ENCODE measurements at places on chromosomes 11 and 22. TPM values are rescaled to one million over a fixed set of nuclear protein-coding genes. Genes with fewer than 3 reads are reported as not detected.

DNA sequence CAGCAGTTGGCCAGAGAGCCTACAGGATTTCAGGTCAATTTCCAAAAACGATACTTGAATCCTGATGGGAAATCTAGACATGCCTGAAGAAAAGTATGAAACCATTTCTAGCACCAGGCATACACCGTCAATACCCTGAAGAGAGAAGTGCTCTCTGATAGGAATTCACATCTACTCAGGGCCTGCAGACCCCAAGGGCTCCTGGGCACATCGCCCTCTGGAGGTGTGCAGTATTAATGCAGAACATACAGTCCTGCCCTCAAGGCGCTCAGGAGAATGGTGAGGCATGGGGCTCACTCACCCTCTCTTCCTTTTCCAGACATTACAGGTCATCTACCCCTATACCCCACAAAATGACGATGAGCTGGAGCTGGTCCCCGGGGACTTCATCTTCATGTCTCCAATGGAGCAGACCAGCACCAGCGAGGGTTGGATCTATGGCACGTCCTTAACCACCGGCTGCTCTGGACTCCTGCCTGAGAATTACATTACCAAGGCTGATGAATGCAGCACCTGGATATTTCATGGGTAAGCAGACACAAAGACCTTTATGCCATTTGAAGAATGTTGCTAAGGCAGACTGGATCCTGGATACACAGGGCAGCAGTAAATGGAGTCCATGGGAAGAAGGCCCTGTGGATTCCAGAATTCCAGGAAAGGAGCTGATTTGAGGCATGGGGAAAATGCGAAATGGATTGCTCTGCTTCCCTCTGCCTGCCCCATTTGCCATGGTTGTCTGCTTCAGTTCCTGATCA is 49.3 kb upstream of the CRTAM start:
- no peak for DNase-seq

DNA sequence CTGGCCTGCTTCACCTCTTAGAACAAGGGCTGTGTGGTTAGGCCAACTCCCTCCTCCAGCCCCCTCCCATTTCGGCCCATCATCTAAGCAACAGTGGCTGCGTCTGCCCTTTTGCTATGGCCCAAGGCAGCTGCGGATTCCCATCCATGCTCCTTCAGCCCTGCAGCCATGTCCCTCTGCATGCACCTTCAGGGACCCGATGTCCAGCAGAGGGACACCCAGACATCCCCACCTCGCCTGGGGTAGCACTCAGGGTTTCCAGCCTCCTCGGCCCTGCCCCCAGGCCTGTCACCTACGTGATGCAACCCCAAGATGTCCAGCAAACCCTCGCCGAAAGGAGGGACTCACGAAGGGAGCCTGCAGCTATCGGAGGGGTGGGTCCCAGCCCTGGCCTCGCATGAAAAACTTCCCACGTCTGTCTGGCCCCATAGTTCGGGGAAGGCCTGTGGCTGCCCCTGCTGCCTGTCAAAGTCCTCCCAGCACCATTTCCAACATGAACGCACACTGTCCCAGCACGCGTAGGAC is 194.4 kb downstream of the CTTN start:
- DNase-seq, result no peak

DNA sequence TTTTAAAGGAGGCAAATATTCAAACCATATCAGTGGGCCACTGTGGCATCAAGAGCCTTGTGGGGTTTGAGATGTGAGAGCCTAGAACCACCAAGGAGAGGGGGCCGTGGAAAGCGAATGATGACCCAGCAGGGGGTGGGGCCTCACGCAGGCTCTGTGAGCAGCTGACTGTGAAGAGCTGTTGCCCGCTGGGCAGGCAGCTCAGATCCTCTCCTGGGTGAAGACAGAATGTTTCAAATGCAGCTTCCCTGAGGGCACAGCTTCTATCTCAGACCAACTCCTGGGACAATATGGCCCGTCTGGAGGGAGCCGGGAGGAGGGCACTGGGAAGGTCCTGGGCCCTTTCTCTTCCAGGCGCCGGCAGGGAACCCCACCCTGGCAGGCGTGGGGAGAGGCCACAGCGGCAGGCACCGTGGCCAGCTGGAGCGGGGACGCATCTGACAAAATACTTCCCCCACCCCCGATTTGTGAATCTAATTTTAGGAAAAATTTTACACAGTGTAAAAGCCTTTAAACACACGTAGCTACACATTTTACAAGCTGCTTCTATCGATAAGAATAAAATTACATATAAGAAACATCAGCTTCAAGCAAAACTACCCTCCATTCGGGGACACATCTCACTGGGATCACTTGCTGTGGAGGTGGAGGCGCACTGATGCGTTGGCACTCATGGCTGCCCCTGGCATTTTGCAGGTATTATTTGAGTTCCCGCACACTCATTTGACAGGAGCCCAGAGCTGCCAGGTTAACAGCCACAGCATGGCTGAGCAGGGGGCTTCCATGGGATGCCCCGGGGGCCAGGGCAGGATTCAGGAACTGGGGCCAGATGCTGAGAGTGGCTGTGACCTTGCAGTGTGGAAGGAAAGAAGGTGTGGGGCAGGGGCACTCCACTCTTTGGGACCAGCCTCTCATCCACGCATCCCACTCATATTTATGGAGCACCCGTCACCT is 40.3 kb downstream of the PARVG start:
- no peak for DNase-seq

Gene RCOR2
- not detected for total RNA-seq

Gene ZW10
- 5.8 TPM for total RNA-seq

- DNase-seq, result no peak
Observed at GRCh38 chr22:46933040-46933930, 170.8 kb downstream of the TBC1D22A start.

- no peak for DNase-seq
Observed at GRCh38 chr11:33699515-33700062, 1.0 kb downstream of the C11orf91 start.

GRCh38 chr11:18253233-18253632 is 4.8 kb upstream of the SAA2 start:
- no peak for DNase-seq

GRCh38 chr11:79045018-79045799 is 395.6 kb downstream of the TENM4 start:
- DNase-seq, result no peak

DNA sequence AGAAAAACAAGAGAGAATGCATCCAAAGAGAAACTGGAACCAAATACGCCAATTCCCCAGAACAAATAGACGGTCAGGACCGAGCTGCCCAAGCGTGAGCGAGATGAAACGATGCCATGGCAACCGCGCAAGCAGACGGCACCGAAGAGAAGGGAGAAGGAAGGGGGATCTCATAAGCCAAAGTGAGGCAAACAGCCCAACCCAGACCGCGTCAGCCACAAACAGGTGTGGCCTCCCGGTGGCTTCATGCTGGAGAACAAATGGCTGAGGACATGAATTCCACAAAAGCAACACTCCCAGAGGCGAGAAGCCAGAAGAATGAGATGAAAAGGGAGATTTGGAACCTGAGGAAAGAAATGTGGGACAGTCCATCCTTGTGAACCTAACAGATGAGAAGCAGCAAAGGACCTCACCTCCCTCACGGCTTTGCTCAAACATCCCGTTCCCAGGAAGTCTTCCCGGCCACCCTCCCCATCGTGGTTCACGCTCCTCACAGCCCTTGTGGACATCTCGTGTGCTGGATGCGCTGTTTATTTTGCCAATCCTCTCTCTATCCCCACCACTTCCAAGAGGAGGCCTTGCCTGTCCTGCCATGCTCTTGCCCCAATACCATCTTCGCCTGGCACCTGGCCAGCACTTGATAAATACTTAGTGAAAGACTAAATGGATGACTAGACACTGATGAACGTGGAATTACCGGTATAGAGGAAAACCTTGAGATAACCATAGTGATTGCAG is 89.1 kb upstream of the RTL6 start:
- DNase-seq, result peak; percentile 19

DNA sequence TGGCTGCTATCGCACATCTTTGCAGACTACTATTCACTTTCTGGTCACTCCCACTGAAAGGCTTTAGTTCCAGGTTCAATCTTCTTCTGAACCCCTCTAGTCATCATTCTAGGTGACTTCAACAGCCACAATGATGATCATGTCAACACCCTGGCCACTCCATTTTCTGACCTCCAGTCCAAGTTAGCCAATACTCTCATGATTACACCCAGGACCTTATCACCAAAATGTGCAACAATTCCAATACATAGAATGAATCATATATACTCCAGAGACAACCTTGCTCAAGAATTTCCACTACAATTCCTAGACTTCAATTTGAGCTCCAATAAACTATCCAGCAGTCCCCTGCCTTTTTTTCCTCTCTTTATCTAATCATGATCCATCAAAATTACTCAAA is 70.7 kb downstream of the PAK1 start:
- no peak for DNase-seq
